Head of caudate nucleus (tissue), 42 donors: ENCODE measurements at places on chromosomes 1 and 21.

DNA sequence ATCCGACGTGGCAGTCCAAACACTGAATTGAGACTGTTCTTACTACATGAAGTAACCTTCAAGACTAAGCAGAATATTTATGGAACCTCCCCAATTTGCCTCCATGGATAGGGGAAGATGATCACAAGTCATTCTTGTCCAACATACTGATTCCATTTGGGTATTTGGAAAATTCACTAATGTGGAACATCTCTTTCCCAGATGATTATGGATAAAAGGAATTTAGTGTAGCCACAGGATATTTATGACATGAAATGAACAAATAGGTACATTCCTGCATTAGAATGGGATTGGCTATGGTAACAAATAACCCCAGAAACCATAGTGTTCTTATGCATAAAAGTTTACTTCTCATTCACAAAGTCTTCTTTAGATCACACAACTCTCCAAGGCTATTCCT, 40.2 kb upstream of the SGIP1 start:
- DNase-seq, result no peak

DNA sequence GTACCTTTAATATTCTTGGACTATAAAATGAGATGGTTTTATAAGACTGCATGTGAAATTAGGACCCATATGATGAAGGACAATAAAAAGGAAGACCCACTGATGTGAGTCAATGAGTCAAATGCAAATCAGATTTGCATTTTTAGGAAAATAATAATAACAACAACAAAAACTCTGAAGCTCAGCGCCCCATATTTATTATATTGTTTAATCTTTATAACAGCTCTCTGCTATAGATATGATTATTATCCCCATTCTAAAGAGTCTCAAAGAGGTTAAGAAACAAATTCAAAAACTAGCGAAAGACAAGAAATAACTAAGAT, 850 bp upstream of the SELL start:
- no peak for DNase-seq

DNA sequence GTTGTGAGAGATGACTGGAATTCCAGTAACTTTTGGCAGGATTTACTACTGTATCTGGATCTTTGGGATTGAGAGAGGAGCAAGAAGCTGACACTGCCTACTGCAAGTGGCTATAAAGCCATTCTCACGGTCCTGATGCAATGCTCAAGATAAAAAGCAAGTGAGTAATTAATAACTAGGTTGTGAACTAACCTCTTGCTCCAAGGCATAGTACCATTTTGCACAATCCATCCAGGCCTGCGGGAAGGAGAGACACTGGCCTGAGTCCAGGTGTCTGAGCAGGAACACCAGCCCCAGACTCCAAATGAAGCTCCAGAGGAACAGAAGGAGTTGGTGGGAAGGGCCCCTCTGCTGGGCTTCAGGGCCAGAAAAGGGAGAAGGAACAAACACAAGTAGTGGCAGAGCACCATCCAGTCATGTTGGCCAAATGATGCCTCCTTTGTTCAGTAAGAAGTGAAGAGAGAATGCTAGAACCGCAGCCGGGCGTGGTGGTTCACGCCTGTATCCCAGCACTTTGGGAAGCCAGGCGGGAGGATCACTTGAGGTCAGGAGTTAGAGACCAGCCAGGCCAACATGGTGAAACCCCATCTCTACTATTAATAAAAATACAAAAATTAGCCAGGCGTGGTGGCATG, 9.9 kb upstream of the SLC45A3 start:
- no peak for DNase-seq

DNA sequence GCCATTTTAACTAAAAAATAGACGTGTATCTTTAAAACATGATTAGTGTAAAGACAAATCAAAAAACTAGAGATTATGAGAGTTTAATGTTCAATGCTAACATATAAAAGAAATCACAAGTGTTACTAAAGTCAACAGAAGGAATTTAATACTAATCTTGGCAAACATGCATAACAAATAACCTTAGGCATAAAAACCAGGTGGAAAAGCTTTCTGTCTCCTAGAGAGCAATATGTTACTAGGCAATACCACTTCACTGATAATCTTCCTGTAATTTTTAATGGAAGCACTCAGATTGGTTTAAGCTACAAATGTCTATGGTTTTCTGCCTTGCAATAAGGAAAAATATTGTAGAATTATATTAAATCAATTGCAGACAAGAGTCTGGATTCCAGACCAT, 121.9 kb downstream of the NME7 start:
- DNase-seq, result no peak

GRCh38 chr1:161763522-161764098, 2.5 kb upstream of the ATF6 start:
- DNase-seq, result no peak

DNA sequence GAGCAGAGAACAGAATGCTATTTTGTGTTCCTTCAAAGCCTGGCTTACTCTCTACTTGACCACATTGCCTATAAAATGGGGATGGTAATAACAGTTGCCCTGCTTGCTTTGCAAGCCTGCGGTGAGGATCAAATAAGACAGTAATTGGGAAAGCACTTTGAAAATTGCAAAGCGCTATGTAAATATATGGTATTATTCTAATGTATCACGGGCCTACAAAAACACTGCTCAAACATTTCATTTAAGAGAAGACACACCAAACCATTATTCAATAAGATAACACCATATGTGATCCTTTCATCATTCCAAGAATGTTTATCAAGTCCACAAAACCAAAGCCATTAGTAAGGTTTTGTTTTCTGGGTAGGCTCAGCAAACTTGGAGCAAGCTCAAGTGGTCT, 208.4 kb downstream of the ROR1 start:
- DNase-seq, result no peak

- no peak for DNase-seq
These were observed 3.4 kb upstream of the OVAAL start for GRCh38 chr1:180555411-180555810.

GRCh38 chr1:55277377-55278130, 62.4 kb upstream of the USP24 start:
- peak; percentile 88 for DNase-seq

DNA sequence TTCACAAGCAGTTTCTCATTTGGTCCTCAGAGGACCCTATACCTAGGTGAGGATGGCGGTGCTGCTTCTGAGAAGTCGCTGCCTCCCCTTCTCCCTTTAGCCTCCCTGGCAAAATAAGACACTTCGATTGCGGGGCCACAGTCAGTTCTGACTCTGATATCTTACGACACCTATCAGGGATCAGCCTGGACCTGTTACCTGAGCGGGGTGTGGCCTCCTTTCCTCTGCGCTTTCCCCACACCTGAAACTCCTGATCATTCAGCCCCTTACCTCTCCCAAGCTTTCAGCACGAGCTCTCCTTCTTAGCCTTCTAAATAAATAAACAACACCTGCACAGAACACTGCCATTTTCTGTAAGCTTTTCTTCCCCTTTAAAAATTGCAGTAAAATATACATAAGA, 24.6 kb upstream of the GPR137B start:
- no peak for DNase-seq

DNA sequence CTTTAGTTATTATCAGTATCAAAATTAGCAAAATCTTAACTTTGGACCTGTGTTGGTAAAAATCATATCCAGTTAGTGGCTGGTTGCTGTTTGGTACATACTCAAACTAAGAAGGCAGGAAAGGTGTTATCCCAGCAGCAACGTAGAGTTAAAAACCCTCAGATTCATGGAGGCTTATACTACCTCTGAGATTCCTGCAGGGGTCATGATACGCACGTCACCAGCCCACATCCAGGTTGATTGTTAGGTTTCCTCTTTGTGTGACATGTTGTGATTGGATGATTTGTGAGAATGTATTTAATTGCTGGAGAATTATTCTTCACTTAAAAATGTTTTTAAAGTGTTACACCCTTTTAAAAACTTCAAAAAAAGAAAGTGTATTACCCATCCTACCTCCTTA, 423.3 kb upstream of the ADGRL2 start:
- no peak for DNase-seq

DNA sequence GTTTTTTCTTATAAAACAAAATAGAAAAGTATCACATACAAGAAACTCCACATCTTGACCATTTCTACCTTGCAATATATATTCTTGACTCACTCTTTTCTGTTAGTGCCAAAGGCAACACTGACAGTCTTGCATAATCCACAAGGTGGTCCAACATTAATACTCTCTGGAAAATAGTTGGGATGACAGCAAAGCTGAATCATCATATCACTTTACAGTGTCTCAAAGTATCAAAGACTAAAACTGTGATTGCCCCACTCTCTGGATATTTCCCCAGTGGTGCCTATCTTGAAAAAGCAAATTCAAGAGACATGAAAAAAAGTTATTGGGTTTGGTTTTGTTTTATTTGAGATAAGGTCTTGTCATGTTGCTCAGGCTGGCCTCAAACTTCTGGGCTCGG, 14.6 kb upstream of the TGFBR3 start:
- DNase-seq, result no peak

DNA sequence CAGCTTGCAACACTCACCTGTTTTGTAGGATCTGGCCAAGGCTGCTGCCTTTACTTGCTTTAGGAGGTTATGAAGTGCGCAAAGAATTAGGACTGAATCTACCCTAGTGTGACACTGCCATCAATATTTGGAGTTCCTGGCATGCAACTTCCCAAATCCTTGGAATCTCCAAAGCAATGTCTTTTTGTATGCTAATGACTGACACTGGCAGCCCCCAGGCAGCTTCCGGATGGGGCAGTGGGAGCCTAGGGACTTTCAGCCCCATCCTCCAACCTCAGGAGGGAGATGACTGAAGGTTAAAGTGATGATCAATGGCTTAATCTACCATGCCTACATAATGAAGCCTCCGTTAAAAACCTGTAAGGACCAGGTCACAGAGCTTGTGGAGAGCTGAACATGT, 5.5 kb downstream of the RCC2 start:
- DNase-seq, result no peak

- no peak for DNase-seq
These were observed 43.7 kb upstream of the COL6A1 start for GRCh38 chr21:45937721-45938452.

GRCh38 chr1:156643049-156643777, 1.3 kb downstream of the BCAN start:
- DNase-seq, result no peak

DNA sequence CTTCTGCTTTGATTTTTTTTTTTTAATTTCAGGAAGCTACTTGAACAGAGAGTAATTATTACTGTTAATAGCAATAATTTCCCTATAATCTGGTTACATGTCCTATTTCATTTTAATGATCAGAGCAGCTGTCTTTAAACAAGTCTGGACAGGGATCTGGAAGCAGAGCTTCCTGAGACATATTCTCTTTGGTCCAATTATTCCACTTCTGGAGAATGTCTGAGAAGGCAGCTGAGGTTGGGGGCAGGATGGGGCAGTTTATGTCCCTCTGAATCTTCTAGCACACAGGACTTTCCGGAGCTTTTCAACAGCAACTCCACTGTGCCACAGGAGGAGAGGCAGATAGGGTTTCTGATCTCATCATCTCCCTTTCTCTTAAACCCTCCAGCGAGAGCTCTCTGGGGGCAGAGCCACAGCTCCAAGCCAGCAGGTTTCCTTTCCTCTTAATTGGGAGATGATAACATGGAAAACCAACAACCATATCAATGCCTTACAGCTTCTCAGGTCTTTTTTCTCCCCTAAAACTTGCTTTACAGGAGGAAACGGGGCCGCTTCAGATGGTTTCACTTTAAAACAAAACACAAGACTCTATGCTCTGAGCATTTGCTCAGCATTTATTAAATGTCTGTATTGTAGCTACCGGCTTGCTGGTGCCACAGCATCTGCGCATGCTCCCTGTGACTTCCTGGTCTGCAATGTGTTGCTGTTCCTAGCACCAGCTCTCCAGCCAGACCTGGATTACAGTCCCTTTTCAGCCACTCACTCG, 425.7 kb upstream of the USP24 start:
- DNase-seq, result peak; percentile 78

DNA sequence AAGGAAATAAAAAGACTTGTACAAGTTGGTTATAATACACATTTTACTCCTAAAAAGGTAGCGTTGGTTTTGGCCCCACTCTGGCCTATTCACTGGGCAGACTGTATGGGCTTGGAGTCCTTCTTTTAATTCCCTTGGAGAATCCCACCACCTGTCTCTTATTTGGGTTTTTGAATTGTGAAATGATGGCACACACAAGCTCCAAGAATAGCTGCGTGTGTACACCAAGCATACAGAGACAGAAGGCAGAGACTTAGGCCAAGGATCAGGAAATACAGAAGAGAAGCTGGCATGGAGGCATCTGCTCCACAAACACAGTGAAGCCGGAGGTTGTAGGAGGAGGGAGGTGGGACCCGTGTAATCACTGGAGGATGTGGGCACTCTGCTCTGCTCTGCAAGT, 29.1 kb downstream of the DDR2 start:
- DNase-seq, result no peak
